ENCODE measurements at places on chromosomes 7 and 10.
A peak's percentile ranks its signal among the peaks of the same experiment; 100 is the strongest.

- DNase-seq, result no peak
These were observed 25.6 kb downstream of the PUS7 start for GRCh38 chr7:105496521-105496920.

GRCh38 chr7:158404031-158404761, 183.4 kb downstream of the PTPRN2 start:
- DNase-seq, result no peak

GRCh38 chr7:15085366-15085765, 182.8 kb upstream of the DGKB start:
- no peak for DNase-seq

DNA sequence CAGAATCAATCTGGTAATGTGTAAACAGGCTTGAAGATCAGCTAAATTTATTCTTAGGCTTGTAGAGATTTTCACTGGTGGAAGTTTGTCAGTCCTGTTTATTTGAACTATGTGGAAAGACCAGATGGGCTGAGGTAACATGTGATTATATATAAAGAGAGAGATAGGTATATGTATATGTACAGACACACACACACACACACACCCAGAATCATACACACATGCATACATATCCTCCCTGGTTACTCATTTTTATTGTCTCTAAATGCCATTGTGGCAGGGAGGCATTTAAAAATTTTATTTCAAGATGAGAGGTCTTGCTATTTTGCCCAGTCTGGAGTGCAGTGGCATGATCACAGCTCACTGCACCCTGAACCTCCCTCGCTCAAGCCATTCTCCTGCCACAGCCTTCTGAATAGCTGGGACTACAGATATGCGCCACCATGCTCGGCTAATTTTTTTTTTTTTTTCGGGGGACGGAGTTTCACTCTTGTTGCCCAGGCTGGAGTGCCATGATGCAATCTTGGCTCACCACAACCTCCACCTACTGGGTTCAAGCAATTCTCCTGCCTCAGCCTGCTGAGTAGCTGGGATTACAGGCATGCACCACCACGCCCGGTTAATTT, 78.1 kb upstream of the CYTH3 start:
- DNase-seq, result no peak

- DNase-seq, result peak; percentile 20
These were observed 41.9 kb downstream of the LRRN3 start for GRCh38 chr7:111132833-111133232.

DNA sequence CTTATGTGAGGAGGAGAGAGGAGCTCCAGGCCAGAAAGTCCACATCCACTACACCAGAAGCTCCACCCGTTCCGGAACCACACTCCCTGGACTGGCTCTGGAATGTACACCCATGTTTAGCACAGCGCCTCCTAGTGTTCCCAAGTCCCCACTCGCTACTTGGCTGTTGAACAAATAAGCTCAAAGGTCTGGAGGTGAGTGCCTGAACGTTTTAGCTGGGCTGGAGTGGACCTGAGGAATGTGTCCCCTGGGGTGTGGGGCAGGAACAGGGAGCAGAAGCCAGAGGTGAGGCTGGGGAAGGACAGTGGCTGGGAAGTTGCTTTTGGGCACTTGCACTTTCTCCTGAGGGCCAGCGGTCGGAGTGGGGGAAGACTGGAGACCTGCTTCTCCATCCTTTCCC, 164.1 kb upstream of the CDCA7L start:
- DNase-seq, result peak; percentile 56

DNA sequence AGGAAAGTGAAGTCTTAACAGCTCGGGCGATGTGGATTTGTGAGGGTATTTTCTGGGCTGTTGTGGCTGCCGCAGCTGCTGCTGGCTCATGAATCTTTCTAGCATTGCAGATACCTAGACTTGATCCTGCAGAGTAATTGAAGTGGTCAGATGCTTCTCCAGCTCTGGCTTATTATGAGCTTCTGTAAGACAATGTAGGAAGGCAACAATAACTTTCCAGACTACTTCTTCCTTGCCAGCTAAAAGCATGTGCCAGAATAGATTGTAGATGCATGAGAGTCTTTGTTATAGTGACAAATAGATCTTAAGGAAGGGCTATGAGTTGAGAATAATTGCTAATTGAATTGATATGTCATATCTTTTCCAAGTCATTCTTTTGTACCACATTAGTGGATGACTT, 461.4 kb upstream of the POT1 start:
- DNase-seq, result no peak

DNA sequence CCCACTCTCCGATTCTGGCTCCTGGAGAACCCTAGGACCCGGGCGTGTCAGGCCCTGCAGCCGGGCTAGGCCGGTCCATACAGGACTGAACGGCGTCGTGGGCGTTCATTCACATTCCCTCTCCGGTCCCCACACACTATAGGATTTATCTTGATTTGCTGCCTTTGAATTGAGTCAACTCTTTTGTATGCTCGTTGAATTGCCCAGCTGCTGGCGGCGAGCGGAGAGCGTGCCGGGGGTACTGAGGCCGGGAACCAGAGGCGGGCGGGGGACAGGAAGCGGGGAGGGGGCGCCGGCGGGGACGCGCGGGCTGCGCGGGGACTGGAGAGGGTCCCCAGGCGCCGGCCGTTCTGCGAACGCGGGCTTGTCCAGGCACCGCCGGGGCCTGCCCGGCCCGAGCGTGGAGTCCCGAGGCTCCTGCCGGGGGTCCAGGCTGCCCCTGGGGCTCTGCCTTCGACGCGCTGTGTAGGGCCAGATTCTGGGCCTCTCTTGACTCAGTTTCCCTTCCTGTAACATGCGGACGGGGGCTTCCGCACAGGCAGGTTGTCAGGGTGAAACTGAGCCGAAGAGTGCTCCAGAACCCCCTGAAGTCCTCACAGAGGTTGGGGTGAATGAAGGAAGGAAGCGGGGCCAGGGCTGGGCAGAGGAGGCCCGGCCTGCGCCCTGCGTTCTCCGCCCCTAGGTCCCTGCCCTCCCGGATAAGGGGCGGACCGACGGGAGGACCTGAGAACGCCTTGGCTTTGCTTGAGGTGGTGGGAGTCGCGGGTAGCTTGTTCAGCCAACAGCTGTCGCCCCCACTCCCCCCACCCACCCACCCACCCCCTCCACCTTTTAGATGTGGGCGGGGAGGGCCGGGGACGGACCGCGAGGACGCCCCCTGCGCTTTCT, 769 bp upstream of the ELFN1 start:
- DNase-seq, result no peak

GRCh38 chr7:15886626-15887025, 200.1 kb upstream of the MEOX2 start:
- no peak for DNase-seq

DNA sequence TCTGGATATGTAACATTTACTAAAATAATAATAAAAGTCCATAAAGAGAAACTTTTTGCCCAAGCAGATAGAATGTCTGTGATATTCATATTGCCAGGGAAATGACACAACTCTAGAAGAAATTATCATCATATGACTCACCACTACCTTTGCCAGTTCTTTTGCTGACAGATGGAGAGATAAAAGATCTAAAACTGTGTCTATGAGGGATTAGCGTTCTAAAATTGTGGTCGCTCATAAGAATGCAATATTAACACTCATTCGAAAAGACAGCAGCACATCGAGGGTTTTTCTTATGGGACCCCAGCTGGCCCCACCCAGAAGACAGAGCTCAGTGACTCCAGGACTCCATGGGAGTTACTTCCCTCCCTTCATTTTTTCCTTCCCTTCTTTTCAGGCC, 16.6 kb upstream of the LANCL2 start:
- DNase-seq, result peak; percentile 70

- no peak for DNase-seq
These were observed 3.8 kb upstream of the MALSU1 start for GRCh38 chr7:23295401-23295697.

DNA sequence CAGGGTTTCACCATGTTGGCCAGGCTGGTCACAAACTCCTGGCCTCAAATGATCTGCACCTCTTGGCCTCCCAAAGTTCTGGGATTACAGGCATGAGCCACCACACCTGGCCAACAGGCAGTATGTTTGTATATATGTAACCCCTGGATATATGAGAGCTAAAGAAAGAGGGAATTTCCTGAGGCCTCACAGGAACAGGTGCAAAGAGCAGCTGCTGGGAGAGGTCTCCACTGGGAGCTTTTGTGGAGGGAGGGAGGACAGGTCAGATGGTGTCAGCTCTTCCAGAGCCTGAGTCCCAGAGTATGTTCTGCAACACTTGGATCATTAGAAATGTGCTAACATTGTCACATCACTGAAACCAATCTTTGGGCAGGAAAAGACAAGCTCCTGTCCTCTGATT, 110.1 kb upstream of the KIF5B start:
- no peak for DNase-seq

DNA sequence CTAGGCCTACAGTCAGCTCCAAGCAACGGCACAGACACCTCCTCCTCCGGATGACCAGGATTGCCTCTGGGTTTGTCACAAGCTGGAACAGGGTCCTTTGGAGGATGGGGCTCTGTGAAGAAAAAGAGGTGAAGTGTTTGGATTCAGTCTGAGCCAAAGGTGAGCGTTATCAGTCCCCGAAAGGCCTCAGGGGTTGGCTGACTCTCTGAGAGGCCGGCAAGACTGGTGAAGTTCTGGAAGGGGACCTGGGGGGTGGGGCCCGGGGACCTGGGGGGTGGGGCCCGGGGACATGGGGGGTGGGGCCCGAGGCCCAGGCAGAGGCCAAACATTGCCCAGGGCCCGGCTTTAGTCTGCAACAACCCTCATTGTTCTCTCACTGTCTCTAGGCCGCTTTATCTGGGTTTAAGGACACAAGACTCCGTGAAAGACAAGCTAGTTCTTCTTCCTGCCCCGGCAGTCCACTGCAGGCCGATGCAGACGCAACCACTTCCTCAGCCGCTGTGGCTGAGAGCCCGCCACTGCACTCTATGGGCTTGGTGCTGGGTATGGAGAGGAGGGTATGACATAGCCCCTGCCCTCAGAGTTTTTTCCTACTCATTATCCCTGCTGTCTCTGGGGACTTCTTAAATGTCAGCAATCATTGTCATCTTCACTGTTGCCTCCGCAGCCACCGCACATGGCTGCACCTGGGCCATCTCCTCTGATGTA, 27.4 kb upstream of the PSAP start:
- no peak for DNase-seq

DNA sequence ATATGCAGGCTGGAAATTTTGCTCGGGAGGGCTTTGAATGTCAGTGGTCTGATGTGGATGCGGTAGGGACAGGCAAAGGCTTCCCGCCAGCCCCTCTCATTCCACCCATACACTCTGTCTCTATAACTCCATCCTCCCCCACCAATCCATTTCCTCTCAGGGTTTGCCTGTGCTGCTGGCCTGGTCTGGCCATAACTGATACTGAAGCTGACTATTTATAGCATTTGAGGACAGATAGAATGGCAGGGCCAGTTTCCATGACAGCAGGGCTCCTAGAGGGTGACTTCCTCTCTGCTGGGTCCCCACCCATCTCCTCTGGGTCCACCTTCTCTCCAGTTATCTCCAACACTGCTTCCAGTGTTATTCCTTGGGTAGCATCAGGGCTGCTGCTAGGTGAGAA, 6.6 kb upstream of the PDLIM1 start:
- DNase-seq, result no peak

DNA sequence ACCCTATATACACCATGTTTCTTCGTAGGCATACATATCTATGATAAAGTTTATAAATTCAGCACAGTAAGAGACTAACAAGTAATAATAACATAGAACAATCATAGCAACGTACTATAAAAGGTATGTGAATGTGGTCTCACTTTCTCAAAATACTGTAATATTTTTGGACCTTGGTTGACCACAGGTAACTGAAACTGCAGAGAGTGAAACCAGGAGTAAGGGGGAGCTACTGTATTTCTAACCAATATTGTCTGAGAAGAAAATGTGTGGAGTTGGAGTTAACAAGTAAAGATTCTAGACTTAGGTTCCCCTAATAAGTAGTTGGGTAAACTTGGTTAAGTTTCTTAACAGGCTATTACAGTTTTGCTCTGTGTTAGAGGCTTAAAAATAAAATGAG, 72.1 kb downstream of the GNAI1 start:
- no peak for DNase-seq

DNA sequence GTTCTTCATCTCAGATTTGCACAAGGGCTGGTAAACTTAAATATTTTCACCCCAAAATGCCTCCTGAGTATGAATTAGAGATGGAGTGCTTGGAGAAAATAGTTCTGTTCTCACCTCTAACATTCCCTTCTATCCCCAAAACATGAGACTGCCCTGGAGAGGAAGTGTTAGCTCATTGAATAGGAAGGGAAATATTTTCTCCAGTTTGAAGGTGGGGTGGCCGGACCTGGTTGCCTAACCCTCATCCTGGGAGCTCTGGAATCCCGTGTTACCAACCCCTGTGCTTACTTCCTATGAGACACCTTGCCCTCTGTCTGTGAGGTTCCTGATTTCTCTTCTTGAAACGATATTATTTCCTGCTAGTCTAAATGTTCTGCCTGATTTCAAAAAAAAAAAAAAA, 779 bp downstream of the IFIT2 start:
- DNase-seq, result no peak

DNA sequence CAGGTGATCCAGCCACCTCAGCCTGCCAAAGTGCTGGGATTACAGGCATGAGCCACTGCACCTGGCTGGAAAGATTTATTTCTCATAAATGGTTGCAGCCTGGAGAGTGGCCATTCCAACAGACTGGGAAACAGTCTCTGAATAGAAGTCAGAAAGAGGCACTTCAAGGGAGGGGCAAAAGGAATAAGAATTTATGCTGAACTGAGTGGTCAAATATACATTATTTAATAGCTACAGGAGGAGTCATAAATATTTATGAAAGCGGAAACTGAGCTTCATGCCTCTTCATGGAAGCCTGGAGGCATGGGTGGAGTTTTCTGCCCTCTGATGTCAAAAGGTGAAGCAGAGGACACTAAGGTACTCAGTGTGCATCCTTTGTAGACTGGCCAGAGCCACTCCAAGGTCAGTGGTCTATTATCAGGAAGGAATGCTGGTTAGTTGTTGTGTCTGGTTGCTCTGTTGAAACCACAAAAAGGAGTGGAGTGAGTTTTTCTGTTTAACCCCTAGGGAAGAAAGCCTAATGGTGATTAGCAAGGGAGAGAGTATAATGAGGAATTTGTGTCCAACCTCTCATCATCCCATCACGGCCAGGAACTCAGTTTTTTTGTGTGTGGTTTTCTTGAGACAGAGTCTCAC, 9.3 kb upstream of the NRBF2 start:
- no peak for DNase-seq

GRCh38 chr7:132486274-132486610, 90.0 kb downstream of the PLXNA4 start:
- peak; percentile 94 for DNase-seq

- DNase-seq, result no peak
These were observed 66.7 kb downstream of the CCDC3 start for GRCh38 chr10:12934777-12935176.

GRCh38 chr7:47846138-47846836, 102.0 kb downstream of the PKD1L1 start:
- no peak for DNase-seq

DNA sequence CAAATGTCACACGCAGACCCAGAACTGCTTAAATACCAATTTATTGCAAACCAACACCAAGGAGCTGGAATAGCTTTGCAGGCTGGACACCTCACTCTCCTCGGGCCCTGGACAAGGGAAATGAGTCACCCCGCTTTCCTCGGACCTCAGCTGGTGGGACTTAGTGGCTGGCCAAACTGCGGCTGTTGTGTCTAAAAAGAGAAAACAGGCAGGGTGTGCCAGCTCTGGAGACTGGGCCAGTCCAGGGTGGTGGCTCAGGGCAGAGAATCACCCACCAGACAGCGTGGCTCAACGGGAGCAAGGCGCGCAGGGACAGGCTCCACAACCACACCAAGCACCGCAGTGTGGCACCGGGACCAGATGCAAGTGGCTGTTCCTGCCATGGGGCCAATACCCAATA, 58.2 kb upstream of the CAMK2B start:
- DNase-seq, result no peak
